ENCODE measurements at places on chromosomes 4 and X.

- no peak for DNase-seq
These were observed 61.6 kb upstream of the NAP1L5 start for GRCh38 chr4:88759039-88759894.

GRCh38 chr4:169208090-169208455, 62.7 kb downstream of the SH3RF1 start:
- DNase-seq, result no peak

GRCh38 chr4:145069361-145069760, 28.6 kb downstream of the ANAPC10 start:
- no peak for DNase-seq

- no peak for DNase-seq
These were observed 59.2 kb downstream of the MND1 start for GRCh38 chr4:153403726-153404125.

- peak; percentile 80 for DNase-seq
These were observed at the start of gene DCLK2 for GRCh38 chr4:150078041-150078578. Gene DCLK2 (plus strand): TSS chr4:150078445. CDS start chr4:150079028, 583 bp downstream.

DNA sequence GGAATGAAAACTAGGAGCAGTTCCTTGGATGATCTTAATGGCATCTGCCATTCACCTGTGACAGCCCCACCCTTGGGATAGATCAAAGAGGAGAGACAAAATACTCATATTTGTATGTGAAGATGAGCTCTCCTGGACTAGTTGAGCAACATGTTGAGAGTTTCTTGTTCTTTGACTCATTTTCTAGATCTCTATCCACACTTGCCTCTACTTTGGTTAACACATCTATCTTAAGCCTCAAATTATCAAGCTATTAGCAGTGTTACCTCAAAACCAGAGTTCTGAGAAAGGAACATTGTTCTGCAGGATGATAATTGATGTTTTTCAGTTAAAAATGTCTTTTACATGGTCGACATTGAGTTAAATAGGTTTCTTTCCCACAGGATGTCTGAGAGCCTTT, 94.2 kb upstream of the TEX13D start:
- DNase-seq, result no peak

Measured in C1 segment of cervical spinal cord (tissue), 14 donors.